Breast epithelium (tissue), 4 donors: ENCODE measurements at places on chromosomes 11 and 22. TPM values are rescaled to one million over a fixed set of nuclear protein-coding genes. Genes with fewer than 3 reads are reported as not detected.

- DNase-seq = no peak
These were observed 116.5 kb downstream of the SPON1 start for GRCh38 chr11:14079011-14079410.

DNA sequence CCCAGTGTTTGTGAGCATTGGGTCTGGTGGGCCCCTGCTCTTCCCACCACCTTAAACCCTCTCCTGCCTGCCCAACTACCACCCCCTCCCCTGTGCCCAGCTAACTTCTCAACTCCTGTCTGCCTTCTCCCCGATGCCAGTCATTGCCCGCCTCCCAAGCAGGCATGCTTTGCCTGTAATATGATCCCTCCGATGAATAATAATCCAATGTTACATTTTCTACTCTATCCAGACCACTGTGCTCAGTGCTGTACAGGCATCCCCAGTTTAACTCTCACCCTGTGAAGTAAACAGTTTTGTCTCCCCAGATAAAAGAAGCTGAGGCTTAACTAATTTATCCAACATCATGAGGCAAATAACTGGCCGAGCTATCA, 35.5 kb upstream of the OLFML1 start:
- no peak for DNase-seq

DNA sequence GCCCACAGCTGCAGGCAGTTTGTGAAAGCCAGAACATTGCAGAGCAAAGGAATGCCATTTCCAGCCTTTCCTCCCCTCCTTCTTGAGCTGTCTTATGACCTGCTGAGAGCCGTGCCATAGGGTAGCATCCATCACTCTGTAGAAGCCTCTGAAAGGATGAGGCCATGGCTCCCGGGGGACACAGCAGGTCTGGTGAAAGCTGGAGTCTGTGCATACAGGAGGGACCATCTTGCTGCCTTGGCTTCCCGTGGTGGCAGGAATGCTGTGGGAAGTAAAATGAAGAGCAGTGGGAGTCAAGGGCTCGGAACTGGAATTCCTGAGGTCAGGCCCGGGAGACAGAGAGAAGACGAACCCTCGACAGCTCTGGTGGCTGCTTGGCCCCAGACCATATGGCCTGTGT, 30.9 kb downstream of the ANO1 start:
- DNase-seq = peak; percentile 47

GRCh38 chr11:134207538-134208239, 16.1 kb downstream of the NCAPD3 start:
- no peak for DNase-seq

DNA sequence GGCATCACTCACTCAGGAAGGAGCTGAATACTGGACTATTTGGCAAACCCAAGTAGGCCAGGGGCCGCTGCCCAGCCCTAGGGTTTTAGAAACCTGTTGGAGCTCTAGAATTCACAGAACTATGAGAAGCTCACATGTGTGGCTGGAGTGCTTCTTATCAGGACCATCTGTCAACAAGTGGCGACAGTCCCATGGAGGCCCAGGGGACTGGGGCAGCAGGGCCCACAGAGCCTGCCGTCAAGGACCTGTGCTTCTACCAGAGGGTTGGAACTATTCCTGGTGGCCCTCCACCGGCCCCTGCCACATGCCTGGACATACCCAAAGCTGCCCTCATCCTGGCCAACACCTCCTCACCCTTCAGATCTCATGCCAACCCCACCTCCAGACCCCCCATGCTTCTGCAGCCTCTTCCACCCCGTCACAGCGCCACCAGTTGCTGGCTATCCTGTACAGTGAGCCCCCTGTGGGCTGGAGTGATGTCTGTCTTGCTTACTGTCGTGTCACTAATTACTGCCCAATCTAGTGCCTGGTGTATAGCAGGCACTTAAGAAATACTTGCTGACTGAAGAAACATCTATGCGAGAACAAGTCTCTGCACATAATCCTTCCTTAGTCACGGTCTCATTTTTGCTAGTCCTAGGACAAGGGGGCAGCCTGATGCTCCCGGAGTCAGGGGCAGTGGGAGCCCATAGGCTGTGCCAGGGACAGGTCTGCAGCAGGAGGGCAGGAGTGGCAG, 27.2 kb upstream of the RASL10A start:
- DNase-seq = no peak

DNA sequence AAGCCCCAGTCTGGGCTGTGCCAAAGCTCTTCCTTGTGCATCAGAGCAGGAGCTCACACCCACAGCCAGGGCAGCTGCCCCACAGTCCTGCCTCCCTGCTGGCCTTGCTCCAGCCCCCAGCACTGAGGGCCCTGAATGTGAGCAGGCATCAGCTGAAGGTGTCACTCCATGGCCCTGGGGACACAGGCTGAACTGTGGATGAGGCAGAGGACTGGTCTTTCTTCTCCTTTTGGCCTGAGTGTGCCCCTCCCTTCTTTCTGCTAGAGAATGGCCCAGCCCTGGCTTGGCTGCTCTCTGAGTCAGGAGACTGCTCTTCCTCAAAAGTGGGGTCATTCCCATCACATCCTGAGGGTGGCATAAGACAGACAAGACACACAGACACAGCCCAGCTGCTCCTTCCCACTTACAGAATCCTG, 16.2 kb downstream of the OTOG start:
- DNase-seq = peak; percentile 48

DNA sequence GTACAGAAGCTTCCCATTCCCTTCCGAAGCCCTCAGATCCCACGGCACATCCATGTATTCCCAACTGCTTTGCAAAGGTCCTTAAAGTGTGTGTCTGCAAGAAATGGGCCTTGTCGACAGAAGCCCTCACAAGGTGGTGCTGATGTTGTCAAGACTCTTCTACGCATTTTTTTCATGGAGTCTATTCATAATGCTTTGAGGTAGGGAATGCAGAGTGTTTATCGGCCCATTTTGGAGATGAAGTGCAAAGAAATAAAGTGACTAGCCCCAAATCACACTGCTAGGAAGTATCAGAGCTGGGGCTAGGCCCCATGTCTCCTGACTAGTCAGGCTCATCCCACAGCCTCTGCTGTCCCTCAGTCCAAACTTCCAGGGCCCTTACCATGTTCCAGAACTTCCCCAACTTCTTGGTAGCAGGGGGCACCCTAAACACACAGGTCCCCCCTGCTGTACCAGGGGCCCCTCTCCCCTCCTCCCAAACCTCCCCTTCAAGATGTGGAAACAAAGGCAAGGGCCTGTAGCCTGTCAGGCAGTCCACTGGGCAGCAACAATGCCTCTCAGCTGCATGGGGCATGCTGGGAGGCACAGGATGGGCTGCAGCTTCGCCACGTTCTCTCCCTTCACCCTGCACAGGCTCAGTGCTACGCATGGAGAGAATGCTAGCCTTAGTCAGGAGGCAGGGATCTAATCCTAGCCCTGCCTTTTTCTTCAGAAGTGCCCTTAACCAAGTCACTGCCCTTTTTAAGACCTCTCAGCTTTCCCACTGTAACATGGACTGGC, 7.8 kb downstream of the IL18BP start:
- DNase-seq = peak; percentile 20

GRCh38 chr22:36577019-36577418, 48.1 kb upstream of the EIF3D start:
- no peak for DNase-seq

DNA sequence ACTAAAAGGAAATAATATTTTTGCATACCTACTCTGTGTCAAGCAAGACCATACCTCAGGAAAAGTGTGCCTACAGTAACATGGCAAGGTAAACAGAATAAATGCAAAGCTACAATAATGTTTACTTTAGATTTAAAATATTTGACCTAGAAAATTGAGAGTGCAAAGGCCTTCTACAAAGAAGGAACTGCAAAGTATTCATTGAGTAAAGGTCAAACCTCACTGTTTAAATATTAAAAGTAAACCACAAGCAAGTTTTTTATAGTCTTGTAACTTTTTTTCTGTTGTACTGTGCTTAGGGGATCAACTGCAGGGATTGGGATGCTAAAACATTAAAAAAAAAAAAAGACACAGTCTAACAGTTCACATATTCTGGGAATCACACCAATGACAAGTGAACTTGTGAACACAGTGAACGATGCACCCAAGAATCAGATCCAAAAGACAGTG, 48.8 kb downstream of the CWF19L2 start:
- no peak for DNase-seq

Gene OR5P2
- 13.0 TPM for total RNA-seq

- no peak for DNase-seq
These were observed 126.9 kb downstream of the CD44 start for GRCh38 chr11:35265755-35266454.

Gene OR52E8
- total RNA-seq = not detected

Gene DCUN1D5
- 31.8 TPM for total RNA-seq

DNA sequence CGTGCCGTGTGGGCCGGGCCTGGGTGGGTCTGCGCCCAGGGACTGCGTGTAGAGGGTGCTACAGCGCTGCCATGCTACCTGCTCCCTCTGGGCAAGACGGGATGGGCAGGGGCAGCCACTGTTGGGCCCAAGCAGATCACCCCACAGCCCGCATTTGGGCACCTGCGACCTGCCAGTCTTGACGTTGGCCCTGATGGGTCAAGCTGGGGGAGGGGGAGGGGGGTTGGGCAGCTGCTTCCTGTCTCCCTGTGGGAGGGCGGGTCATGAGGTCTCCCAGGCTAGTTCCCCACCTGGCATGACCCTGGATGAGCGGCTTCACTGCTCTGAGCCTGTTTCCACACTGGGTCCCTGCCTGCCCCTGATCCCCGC, 2.8 kb upstream of the RPS19BP1 start:
- no peak for DNase-seq

Gene FAM180B
- 11.2 TPM for total RNA-seq

DNA sequence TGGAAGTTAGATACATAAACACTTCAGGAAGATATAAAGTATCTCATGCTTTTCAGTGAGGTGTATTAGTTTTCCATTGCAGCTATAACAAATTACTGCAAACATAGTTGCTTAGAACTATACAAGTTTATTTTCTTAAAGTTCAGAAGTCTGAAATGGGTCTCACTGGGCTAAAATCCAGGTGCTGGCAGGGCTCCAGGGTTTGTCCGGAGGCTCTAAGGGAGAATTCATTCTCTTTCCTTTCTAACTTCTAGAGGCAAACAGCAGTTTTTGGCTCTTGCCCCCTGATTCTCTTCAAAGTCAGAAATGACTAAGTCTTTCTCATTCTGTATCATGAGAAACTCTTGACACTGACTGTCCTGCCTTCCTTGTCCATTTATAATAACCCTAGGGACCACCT, 138.8 kb downstream of the AASDHPPT start:
- no peak for DNase-seq

DNA sequence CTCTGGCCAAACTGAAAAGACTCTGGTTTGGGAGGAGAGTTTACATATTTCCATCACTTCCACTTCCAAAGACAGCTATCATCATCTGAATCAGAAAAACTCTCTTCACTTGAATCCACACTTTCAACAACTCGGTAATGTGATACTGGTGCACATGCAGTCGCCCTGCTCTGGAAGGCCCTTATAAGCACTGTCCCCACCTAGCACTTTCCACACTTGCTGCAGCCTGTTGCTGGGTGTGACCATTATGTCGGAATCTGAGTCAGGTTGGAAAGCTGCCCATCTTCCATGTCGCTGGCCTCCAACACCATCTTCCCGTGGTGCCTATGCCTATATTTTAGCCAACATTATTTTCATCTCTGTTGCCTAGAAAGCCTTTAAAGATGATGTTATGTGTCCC, 1.1 kb upstream of the OR10A5 start:
- no peak for DNase-seq

DNA sequence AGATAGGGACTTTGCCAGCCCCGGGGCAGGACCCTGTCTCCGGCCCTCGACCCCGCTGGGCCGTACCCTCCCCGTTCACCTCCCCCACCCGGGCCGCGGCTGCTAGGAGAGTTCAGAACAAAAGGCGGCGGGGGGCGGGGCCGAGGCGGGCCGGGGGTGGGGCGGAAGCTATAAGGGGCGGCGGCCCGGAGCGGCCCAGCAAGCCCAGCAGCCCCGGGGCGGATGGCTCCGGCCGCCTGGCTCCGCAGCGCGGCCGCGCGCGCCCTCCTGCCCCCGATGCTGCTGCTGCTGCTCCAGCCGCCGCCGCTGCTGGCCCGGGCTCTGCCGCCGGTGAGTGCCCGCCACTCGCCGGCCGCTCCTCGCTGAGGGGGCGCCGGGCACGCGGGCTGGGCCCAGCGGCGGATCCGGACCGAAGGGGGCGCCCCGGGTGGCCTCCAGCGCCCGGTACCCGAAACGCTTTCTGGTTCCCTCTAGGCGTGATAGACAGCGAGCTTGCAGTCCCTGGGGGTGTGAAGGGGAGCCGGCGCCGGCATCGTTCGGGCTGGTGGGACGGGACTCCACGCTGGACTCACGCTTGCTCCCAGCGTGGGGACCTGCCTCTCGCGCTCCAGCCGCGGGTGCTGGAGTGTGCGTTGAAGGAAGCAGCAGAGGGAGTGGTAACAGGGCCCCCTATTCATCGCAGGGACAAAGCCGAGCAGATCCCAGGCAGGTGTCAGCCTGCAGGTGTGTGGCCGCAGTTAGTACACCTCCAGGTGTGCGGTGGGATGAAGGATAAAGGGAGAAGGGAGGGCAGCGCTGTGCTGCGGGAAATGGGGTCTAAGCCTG, at the start of gene MMP11:
MMP11 (plus strand) TSS at position 201 of the 825 bp plus-strand sequence; CDS start at position 223, 22 bp downstream.
- DNase-seq = no peak

- DNase-seq = no peak
These were observed 111.0 kb upstream of the APOA1 start for GRCh38 chr11:116948391-116948790.

GRCh38 chr11:125207866-125208425, 43.4 kb downstream of the PKNOX2 start:
- no peak for DNase-seq

Gene OLFML1
- 4.6 TPM for total RNA-seq

GRCh38 chr11:96188243-96189006, 154.6 kb downstream of the MAML2 start:
- no peak for DNase-seq

- no peak for DNase-seq
These were observed 5.4 kb downstream of the LRRC32 start for GRCh38 chr11:76665172-76665571.

Gene LGALS12
- total RNA-seq = 82.6 TPM

DNA sequence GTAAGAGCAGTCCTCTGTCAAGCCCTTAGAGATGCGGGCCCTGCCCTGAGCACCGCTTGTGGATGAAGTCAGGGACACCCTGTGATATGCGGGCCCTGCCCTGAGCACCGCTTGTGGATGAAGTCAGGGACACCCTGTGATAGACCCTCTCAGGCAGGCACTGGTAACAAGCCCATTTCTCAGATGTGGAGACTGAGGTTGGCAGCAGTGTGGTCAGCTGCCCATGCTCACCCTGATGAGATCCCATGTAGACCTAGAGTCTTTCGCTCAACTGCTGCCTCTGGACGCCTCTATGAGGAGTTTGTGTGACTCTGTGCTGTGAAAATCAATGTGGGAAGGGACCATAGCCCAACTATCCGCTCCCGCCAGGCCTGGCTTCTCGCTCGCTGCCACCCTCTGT, 58.8 kb upstream of the FADD start:
- no peak for DNase-seq
